ENCODE measurements at places on chromosomes 5 and 9. TPM values are rescaled to one million over a fixed set of nuclear protein-coding genes. Genes with fewer than 3 reads are reported as not detected.

The TMEM252 gene
- 0.16 TPM for polyA plus RNA-seq

The PTPA gene
- polyA plus RNA-seq, result 147 TPM

The SHOC1 gene
- not detected for polyA plus RNA-seq

The CNTNAP3 gene
- 5.5 TPM for polyA plus RNA-seq
